Spinal cord (tissue), 10 donors: ENCODE measurements at places on chromosomes 11 and 22. TPM values are rescaled to one million over a fixed set of nuclear protein-coding genes. Genes with fewer than 3 reads are reported as not detected.
A peak's percentile ranks its signal among the peaks of the same experiment; 100 is the strongest.

The FZD4 gene
- total RNA-seq, result 24.5 TPM

- no peak for DNase-seq
Observed at GRCh38 chr11:33622806-33623205, 77.8 kb downstream of the C11orf91 start.

- DNase-seq, result no peak
Observed at GRCh38 chr11:2235588-2236326, 34.6 kb downstream of the ASCL2 start.

DNA sequence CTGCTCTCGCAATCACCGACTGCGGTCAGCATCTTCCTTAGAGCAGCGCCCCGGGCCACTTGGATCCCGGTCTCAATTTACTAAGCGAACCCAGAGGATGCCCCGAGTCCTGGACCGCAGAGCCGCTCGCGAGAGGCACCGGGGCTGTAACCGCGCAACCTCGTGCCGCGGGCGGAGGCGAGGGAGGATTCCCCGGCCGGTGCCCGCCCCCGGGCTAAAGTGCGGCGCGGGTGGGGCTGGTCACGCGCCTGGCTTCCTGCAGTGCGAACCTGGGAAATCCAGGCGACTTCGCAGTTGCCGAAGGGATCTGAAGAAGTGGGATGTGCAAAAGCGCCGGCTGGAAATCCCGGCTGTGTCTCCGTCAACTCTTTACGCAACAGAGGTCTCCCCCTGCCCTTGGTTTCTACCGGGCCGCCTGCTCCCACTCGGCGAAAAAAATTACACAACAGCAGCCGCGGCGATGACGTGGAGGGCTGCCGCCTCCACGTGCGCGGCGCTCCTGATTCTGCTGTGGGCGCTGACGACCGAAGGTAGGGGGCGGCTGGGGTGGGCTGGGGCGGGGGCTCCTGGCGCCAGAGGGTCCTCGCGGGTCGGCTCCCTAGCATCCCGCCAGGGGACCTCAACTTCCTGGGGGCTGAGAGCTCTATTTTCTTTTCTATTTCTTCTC, at the start of gene NCR3LG1:
Gene NCR3LG1 (plus strand): TSS at position 291 of the 667 bp plus-strand sequence. CDS start 170 bp downstream, at position 461.
- peak; percentile 78 for DNase-seq

GRCh38 chr11:60950024-60950423, 2.0 kb downstream of the SLC15A3 start:
- DNase-seq, result no peak

DNA sequence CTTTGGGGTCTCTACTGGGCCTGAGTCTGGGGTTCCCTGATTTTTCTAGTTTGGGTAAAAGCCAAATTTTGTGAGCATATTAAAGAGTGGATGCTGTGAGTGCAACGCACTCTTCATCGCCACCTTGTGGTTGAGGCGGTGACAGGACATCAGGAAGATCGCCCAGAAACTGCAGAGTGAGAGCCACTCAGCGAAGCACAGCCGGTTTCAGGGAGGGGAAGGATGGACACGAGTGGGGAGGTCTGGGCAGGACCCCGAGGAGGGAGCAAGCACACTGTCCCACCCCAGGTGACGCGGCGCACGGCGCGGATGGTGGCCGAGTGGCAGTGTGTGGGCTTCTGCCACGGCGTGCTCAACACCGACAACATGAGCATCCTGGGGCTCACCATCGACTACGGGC, 9.1 kb downstream of the SELENOO start:
- DNase-seq, result no peak

DNA sequence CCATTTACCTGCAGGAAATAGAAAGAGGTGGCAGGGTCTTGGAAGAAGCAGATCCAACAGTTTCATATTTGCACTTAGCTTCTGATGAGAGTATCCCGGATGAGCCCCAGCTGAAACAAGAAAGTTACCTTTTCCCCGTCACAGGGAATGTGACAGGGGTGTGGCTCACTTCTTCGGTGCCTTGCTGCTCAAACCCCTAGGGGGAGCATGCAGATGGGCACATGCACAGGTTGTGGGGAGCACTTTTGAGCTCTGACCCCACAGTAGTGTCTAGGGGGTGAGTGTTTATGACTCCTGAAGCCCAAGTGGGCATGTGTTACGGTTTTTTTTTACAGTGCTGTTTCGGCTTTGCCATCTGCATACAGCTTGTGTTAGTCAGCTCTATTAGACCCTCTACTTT, 1221.0 kb downstream of the JRKL start:
- no peak for DNase-seq
